ENCODE measurements at places on chromosomes 12 and 14.

DNA sequence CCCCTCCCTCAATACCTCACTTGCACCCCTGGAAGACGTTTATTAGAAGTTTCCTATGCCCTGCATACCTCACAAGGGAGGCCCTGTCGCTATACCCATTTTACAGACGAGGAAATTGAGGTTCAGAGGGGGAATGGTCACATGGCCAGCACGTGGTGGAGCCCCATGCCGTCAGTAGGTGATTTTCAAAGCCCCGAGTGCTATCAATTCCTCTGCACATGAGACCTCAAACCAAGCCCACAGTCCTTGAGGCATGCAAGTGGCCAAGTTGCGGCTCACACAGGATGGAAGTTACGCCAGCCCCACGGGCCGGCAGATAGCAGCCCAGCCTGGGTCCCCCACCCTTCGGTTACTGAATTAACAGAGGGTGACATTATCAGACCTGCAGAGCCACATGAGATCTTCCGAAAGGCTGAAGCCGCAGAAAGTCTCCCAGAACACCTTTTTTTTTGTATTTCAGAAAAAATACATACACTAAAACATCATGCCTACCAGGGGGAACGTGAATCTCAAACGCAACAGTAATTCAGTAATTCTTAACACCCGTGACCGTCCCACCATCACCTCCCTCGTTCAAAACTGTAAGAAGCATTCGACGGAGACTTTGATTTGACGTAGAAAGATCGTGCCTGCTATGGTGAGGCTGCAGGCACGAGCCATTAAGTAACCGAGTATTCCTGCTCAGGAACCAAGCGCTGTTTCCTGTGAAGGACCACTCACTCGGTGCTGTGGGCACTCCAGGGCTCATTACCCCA lies 129.0 kb downstream of the RFLNA start:
- DNase-seq = no peak

- no peak for DNase-seq
Measured at GRCh38 chr12:66976526-66976925, 292.6 kb upstream of the CAND1 start.

DNA sequence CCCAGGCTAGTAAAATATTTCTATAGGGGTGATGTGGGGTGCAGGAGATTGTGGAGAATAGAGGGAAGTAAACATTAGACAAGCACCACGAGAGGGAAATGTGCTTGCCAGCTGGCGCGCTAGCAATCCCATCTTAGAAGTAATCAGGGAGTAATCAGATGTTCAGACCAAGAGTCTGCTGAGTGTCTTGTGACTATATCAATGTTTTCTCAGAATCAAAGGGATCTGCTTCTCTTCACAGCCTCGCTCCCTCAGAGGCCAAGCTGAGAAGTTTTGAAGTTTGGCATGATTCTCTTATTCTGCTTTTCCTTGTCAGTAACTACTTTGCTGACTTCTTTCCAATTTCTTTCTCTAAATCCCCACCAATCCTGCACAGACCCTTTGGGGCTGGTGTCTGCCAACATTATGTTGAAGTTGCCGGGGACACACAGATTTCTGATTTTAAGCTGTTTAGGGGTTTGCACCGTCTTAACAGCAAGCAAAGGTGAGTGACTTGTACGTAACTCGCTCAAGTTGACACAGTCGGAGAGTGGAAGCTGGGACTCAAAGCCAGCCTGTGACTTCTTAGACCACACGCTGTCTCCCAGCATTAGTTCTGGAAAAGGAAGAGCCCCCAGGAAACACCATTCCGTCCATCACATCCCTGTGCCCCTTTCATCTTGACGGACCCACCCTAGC lies 22.0 kb upstream of the TSPAN9 start:
- DNase-seq = no peak

DNA sequence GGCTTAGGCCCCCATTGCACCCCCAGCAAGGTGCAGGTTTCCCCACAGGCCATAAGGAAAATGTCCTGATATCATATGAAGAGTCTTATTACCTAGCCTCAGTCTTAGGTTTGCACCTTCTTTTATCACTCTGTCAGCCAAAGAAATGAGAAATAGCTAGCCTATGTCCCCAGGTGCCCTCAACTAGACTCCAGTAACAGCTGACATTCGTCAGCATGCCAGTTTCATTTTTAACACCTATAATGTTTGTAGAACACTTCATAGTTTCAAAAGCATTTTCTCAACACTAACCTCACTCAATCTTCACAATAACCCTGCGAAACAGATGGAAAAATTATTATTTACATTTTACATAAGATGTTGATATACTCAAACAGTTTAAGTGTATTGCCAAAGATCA lies 24.0 kb upstream of the OR10P1 start:
- no peak for DNase-seq

DNA sequence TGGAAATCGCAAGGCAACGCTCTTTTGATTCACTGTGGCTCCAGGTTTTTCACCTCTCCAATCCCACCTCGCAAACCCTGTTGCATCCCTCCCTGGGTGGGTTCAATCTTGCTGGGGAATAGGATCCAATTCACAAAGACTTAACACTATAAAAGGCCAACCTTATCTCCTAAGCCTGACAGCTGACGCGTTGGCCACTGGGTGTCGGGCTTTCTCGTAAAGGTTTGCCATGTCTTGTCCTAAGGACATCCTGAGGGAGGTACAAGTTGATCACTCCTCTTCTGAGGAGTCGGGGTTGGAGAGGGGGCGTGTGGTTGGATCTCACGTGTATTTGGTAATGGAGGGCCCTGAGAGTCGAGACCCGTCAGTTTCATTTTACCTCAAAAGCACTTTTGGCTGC lies 112.6 kb upstream of the FZD10 start:
- DNase-seq = no peak

GRCh38 chr12:28711421-28711820 lies 437.7 kb upstream of the FAR2 start:
- DNase-seq = no peak

DNA sequence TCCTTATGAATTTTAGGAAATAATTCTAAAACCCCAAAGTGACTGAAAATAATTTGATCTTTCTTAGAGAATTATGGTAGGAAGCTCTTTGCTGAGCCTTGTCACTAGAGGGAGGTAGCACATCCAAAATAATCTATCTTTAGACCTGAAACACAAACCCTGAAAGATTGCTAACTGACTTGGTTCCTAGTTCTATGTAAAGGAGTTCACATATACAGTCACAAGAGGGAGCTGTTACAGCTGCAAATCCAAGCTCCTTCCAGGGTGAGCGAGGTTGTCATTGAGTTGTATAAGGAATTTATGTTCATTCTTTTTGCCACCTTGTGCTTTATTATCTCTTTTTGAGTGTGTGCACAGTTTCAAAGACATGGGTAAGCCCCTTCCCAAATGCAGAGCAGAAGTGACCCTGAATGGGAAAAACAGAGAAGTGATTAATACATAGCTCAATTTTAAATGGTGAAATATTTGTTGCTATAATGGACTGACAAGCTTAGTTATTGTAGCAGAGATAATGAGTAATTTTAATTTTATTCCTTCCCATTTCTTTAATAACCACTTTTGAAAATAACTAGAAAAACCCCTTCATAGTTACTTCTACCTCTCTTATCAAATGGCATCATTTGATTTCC lies 387.9 kb downstream of the DAD1 start:
- DNase-seq = no peak

- DNase-seq = no peak
Measured at GRCh38 chr14:73800970-73801515, 50.6 kb upstream of the PTGR2 start.

DNA sequence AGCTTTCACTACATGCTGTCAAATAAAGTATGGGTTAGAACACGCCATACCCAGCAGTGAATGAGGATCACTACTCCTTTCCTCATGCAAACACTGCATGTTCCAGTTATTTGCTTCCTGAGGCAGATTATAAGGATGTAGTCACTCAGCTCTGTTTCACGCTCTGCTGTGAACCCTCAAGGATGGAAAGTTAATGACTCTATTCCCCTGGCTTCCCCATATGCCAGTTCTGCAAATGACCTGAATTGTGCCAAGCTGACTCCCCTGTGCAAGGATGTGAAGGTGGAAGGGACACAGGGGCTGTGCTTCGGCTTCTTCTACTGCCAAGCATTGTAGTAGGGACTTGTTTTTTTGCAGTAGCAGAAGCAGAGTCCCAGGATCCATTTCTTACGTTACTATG lies 6.8 kb downstream of the IFI27L1 start:
- no peak for DNase-seq

DNA sequence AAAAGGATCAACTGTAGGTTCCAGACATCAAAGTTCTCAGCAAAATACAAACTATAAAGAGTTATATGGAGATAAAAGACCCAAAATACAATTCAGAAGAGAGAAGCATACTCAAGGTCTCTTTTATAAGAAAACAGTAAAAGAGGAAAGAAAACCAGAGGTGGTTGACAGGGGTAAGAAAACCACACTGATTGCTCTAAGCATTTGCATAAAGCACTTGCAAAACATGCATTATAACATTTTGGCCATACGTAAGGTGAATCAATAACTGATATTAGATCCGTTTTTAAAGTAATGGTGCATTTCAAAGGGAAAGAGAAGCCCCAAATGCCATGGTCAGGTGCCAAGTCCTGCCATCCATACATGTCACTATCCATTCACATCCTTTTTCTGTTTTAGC lies 5.9 kb downstream of the DDHD1 start:
- DNase-seq = no peak

DNA sequence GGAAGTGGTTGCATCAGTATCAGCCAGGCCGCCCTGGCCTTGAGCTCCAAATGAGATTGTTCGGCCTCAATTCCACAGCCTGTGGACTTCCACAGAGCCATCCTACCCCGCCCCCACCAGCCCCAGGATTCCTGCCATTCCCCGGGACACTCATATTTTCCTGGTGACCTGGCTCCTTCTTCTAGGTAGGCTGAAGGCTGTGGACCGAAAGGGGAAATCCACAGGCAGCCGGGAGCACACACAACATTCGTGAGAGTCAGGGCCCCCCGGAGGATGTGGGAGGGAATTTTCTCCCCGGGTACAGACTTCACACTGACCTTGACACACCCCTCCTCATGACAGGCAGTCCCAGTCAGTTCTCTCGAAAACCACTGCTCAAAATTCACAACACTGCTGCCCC lies 39.9 kb downstream of the RIN3 start:
- DNase-seq = no peak

DNA sequence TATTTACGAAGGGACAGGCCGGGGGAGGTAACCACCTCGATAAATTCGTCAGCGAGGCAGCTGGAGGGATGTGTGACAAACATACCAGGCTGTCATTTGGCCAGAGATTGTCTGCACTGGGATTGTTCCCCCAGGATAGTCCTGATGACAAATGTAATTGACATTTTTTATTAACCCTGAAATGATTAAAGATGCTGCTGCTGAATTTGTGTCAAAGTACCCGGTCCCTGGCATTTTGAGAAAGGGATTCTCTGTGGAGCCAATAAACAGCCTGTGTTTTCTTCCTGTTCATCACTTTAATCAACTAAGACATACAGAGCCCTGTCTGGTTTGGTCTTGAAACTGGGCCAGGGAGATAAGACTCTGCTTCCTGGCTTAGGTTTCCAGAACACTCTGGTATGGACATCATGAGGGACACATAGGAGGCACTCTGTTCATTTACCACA lies 117.6 kb downstream of the SLC25A47 start:
- DNase-seq = no peak

GRCh38 chr12:10171973-10172728 lies at the start of gene OLR1:
Gene OLR1, minus strand, starts transcription at chr12:10172132. Its CDS starts 55 bp downstream, at chr12:10172077.
- no peak for DNase-seq

DNA sequence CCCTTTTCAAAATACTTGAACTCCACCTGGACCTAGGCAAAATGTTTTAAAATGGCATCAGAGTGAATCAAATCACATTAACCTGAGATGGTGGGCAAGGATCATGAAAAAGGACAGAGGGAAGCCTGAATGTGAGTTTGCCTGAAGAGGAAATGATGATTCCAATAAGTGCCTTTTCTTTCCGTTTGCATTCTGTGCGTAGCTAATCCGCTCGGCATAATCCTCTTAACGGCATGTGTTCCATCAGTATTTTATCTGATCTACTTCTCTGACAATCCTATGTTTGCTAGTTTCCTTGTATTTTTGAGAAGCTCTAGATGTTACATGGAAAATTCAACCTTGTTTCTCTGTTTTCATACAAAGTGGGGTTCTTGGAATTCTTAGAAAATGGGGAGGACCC lies 354.6 kb downstream of the NRXN3 start:
- no peak for DNase-seq

DNA sequence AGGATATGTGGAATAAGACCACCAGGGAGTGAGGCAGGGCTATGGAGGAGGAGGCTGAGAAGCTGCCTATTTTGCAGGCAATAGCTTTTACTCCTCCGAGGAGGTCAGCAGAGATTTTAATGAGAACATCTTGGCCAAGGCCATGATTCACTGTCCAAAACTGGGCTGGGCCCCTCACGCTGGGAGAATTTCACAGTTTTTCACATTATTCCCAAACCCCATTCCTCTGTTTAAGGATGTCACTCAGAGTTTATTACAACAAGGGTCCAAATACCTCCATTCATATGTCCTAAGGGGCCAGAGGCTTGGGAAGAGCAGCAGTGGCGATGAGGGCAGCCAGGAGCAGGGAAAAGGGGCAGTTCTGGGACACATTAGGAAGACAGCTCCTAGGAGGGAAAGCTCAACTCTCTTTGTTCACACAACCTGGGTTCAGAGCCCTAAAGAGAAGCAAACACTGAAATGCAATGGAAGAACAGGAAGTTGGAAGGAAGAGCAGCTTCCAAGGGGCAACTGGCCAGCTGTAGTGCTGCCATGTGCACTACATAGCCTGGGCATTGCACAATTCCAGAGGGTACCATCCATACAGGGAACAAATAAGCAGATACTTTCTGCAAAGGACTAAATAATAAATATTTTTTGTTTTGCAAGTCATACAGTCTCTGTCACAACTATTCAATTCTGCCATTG lies 283.2 kb downstream of the NUAK1 start:
- no peak for DNase-seq

DNA sequence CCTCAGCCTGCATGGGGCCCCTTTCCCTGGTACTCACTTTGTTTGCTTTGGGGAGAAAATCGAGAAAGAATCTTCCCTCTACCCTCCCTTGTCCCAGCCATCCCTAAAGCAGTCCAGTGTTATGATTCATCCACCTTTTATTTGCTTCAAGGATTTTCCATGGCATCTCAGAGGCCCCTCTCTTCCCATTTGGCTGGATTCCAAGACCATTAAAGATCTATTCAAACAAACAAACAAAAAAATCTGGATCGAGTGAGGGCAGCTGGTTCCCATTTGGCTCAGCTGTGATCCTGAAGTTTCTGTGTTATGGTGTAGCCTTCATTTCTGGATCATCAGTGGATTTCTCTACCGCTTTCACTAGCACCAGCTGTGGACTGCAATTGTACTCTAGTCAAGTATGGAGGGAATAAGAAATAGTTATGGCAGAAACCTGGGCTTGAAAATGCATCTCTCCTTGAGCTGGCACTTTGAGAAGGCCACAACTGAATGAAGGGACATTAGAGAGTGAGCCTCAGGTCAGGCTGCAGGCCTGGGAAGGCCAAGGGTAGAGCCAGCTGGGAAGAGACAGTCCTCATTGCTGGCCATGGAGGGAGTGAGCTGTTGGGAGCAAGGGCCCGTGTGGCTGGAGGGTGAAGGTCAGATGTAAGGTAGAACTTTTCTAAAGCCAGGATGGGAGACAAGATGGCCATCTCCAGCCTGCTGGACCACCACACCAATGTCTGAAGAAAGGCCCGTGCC lies 13.7 kb downstream of the KRT71 start:
- no peak for DNase-seq

Data from left forelimb (tissue), 1 donor.